ENCODE measurements at places on chromosomes 1 and 21. TPM values are rescaled to one million over a fixed set of nuclear protein-coding genes. Genes with fewer than 3 reads are reported as not detected.

Gene KRTAP12-2
- not detected for total RNA-seq

Gene SLC44A5
- 5.8 TPM for total RNA-seq

DNA sequence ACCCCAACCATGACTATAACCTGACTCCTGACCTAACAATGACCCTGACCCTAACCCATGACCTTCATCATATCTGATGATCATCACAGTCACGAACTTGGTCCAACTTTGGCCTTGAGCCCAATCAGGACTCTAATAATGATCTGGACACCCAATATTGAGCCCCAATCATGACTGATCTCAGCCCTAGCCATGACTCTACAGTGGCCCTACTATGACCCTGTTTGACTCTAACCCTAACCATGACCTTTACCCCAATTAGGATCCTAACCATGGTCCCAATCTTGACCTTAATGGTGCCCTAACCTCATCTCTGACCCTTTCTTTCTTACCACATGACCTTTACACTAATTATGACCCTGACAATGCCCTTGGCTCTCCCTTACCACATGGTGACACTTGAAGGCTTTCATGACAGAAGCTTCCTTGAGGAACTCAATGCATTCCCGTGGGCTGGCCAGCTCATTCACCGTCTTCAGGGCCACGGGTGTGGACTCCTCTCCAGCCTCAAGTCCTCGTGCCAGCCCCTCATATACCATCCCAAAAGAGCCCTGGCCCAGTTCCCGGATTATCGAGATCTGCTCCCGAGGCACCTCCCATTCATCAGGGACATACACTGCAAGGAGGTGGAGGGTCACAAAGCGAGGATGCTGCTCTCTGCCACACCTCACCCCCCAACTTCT, 16.2 kb downstream of the INSRR start:
- DNase-seq: no peak

GRCh38 chr1:234583755-234584419, 26.1 kb downstream of the IRF2BP2 start:
- no peak for DNase-seq

- DNase-seq: no peak
Measured at GRCh38 chr1:1001057-1001783, 1.3 kb upstream of the HES4 start.

Gene FCRL5
- total RNA-seq: not detected

DNA sequence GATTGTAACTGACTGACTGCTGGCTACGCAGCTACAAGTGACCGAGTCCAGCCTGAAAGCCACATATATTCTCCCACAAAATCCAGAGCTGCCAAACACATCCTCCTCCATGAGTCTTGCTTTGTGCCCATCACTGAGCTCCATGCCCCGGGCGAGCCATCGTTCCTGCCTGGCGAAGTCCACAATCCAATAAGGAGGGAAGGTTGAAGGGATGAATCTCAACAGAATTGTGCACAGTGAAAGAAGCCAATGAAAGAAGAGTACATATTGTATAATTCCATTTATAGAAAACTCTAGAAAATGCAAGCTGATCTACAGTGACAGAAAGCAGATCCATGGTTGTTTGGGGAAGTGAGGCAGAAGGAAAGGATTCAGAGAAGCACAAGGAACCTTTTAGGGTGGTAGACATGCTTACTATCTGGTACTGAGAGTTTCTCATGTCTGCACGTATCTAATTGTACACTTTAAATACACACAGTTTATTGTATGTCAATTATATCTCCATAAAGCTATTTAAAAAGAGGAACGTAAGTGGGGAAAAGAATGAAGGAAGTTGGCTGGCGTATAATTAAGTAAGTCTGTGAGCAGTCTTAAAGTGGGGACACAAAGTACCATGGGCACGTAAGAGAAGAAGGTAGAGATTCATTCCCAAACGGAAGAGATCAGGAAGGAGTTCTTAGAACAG, 115.9 kb upstream of the JUN start:
- DNase-seq: no peak

DNA sequence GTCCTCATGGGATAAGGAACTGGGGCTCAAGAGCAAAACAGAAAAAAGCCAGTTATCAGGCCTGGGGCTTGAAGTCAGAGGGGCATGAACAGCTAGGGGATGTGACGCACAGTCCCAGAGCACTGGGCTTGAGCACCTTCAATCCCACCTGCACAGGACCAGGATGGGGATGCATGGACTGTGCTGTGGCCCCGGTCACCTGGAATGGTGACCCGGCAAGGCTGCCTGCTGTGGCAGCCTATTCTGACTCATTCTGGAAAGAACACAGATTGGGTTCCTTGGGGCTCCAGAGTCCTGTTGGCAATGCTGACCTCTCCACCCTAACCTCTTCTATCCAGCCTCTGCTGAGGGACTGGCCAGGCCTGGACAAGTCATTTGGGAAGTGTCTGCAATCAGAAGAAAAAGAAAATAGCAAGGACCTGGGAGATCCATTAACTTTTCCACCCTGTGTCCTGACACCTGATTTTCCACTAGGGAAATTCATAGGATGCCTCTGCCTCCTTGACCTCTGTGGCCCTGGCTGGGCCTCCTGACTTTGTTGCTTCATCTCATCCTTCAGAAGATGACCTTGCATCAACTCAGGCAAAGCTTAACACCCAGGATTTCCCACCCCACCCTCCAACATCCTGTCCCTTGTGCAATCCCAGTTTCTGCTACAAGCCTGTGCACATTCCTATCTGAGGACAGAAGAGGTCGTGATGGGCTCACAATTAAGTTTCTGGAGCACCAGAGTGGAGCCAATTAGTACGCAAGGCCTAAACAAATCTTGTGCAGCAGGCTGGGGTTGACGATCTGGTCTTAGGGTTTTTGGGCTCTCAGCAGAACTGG, 17.9 kb upstream of the FMOD start:
- no peak for DNase-seq

DNA sequence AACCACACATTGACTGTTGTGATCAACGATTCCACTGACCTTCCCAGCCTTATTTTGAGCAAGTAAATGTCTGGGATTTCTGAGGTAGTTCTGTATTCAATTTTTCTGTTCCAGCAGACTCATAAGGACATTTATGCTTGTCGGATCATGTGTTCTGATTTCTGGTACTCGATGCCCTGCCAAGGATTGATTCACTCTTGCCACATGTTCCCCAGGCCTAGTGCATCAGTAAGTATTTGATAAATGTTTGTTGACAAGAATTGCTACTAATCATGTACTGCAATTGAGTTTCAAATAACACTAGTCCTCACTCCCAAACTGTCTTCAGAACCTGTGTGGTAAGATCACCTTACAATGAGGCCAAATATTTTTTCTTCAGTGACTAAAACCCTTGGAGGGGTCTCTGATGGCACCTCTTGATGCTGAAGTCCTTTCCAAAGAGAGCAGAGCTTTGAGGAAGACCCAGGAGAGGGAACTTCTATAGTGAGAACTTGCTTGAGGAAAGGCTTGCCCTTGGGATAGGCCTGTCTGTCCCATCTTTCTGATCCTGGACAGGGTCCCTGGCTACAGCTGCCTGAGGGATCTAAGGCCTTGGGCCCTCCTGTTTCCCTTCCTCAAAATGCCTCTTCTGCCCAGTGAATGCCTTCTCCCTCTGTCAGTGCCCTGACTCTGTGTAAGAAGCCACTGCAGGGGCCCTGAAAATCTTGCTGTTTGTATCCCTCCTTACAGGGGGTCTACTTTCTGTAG, 115.8 kb upstream of the FAM78B start:
- no peak for DNase-seq

Gene OPRD1
- 0.07 TPM for total RNA-seq

Gene AMY1B
- total RNA-seq: not detected

Gene SPRR2E
- total RNA-seq: not detected

Gene DNAH14
- 66.8 TPM for total RNA-seq

Gene COL9A2
- total RNA-seq: 3.2 TPM

DNA sequence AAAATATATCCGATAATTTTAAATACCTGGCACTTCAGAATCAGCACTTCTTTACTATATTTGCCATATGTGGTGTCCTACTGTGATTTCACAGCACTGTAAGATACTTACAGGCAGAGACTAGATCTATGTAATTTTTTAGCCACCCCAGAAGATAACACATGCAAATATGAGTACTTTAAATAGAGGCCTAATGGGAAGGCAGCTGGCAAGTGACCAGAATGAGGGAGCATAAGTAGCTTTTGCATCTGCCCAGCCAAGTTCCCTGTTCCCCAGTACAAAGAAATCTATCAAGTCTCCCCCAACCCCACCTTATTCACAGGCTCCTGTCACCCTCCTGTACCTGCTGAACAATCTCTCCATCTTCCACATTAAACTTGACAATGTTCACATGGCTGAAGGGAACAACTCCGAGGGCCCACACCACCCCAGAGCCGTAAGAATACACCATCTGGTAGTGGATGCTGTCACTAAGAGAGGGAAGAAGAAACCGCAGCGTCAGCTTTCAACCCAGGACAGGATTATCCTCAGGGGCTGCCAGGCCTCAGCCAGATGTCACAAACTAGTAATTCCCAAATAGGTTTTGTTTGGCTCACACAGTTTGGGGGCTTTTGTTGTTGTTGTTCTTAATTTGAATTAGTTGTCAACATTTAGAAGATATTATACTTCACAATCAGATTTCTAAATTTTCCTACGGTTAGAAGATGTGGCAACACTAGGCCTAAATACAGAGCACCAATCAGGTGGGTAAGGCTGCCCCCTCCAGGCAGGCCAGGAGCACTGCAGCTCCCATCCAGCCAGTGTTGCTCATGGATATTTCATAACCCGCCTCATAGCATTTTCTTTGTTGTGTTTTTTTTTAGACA, 10.4 kb downstream of the EMC1 start:
- peak; percentile 71 for DNase-seq

DNA sequence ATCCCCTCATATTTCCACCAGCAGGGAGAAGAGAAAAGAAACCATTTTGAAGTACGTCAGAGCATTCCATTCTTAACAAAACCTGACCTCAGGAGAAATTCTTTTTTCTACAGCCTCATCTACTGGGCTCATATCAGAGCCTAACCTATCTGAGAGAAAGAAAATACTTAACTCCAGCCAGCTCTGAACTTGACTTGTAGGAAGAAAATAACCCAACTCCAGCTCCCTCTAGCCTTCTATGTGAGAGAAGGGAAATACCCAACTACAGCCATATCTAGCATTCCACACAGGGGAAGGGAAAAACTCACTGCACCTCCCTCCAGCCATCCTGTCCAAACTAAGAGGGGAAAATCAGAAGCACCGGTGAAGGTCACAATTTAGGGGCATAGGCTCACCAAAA, 57.7 kb downstream of the SPATA6 start:
- DNase-seq: no peak

Gene OR11L1
- not detected for total RNA-seq

Gene GUCA2A
- total RNA-seq: not detected

- DNase-seq: no peak
Measured at GRCh38 chr1:172545396-172546004, 12.6 kb downstream of the SUCO start.

- no peak for DNase-seq
Measured at GRCh38 chr1:226985839-226986463, 45.9 kb downstream of the COQ8A start.

Gene TNN
- 0.07 TPM for total RNA-seq

DNA sequence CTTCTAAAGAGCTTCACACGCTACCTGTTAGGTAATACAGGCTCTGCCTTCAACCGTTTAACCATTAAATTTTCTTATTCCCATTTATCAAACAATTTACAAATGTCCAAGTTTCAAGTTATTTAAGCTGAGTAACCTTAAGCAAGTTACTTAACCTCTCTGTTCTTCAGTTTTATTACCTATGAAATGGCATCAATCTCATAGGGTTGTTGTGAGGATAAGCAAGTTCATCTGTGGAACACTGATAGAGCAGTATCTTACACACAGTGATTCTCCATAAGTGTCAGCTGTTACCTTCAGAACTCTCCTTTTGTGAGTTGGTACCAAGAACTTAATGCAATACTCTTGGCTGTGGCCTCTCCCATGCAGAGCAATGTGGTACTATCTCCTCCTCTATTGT, 40.0 kb downstream of the GRIK3 start:
- DNase-seq: no peak

Gene SPATA45
- 0.80 TPM for total RNA-seq

Gene SLAMF9
- total RNA-seq: not detected

DNA sequence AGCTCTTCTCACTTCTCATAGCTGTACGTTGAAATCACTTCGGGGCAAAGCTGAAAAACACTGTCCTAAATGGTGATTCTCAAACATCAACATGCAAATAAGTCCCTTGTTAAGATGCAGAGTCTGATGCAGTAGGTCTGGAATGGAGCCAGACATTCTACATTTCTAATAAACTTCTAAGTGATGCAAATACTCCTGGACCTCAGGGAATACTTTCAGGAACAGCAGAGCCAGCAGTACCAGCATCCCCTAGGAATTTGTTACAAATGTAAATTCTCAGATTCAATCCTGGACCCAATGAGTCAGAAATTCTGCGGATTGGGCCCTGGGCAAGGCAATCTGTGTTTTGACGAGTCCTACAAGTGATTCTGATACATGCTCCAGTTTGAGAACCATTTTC, 152.3 kb downstream of the PCNX2 start:
- no peak for DNase-seq

DNA sequence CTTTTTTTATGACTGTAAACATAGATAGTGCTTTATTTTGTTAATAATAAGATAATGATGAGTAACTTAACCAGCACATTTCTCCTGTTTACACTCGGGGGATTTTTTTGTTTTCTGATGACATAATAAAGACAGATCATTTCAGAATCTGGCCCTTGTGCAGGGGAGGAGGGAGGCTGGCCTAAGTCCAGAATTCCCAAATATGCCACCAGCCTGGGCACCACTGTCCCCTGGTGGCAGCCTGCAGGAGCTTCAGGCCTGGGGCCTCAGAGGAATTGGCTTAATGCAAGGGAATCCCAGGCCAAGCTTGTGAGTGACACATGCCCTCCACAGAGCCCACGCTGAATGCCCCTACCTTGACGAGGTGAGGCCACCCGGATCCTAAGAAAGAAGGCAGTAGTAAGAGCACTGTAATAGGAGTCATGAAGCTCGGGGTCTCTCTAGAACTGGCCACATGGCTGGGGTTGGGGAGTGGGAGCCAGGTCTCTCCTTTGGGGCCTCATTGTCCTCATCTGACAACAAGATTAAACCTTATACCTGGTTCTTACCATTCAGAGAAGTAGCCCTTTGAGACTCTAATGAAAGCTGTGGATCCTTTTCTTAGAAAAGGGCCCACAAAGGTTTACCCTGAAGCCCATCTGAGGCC, 24.1 kb downstream of the ETNK2 start:
- peak; percentile 83 for DNase-seq

- no peak for DNase-seq
Measured at GRCh38 chr21:42670884-42671283, 17.5 kb downstream of the PDE9A start.

Gene ALDH4A1
- total RNA-seq: 10.1 TPM
